ENCODE measurements at places on chromosomes 12 and 14. TPM values are rescaled to one million over a fixed set of nuclear protein-coding genes. Genes with fewer than 3 reads are reported as not detected.

DNA sequence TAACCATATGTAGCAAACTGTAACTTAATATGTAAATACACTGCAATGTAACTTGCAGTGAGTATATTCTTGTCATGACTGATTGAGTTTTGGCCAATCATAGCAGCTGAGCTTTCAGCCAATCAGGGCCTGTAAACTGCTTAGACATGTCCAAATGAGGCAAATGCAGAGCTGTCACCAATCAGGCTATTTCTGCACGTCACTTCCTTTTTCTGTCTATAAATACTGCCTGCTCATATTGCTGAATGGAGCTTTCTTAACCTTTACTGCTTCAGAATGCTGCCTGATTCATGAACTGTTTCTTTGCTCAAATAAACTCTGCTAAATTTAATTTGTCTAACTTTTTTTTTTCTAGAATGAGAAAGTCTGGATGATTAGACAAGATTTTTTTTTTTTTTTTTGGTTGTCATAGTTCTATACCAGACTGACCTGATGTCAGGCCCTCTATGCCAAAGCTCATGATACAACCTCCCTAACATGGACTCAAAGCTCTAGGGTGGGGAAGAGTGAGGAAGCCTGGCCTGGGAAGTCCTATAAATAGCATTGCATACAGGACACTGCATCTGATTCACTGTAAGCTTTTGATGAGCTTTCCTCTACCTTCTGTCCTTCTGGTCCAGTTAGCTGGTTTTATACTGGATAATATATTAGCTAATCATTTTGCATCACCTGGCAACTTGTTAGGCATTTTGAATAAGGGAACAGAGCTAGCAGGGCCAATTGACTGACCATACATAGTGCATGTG is 12.0 kb downstream of the MGP start:
- no peak for DNase-seq

DNA sequence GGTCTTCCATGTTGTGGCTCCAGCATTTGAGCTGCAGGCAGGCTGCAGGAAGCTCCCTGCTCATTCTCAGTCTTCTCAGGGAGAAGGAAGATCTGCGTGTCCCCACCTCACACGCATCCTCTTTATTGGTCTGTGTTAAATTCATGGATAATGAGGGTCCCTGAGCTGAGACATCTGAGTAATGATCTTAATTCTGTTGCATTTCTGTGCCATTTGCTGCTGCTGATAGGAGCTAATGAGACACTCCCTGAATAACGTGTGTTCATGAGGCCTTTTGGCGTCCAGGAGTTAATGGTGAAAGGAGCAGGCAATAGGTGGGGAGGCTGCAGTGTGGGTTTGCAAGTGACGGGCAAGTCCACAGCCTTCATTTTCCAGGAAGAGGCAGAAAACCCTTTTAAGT is 46.6 kb upstream of the OAS1 start:
- DNase-seq: no peak

GRCh38 chr12:103503546-103504480 is 8.0 kb upstream of the C12orf42 start:
- peak; percentile 59 for DNase-seq

DNA sequence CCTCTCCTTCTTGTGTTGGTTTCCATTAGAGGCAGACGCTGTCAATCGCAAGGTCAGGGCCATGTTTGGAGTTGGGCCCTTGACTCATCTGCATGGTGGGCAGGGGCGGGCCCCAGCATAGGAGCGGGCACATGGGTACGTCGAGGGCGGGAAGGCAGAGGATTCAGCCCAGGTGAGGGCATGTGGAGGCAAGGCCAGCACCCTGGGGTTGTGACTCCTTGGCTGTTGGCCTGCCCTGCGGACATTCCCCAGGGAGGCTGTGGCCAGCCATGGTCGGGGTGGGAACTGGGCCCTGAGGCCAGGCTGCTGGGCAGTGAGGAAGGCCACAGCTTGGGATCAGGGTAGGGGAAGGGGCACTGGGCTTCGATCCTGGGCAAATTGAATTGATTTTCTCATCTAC is 10.3 kb downstream of the RPS6KL1 start:
- DNase-seq: no peak

DNA sequence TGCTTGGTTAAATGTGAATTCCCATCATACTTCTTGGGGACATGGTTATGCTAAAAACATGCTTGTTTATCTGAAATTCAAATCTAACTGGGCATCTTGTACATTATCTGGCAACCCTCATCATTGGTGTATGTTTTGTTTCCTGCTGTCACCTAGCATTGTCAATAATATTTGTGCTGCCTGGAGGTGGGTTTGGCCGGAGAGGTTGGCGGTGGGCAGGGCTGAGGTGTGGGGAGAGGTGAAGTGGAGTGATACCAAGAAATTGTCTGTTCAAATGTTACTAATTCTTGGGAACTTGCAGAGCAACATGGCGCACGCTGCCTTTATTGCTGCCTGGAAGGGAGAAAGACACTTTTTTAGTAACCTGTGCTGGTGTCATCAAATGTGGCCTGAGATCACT is 280.5 kb downstream of the VRK1 start:
- no peak for DNase-seq

DNA sequence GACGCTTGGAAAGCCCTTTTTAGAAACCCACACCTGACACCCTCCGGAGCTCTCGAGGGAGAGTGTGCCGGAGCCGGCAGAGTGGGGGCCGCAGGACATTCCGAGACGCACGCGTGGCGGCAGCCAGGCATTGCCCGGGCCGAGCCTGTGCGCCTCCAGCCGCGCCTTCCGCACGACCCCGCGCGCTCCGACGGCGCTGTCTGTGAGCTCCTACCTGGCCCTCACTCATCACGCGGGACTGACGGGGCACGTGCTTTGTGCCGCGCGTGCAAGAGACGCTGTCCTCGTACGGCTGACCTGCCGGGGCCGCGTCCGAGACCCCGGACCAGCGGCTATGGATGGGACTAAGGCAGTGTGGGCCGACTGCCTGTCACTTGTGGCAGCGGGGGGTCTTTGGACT is 5.2 kb downstream of the GALNT9 start:
- no peak for DNase-seq

DNA sequence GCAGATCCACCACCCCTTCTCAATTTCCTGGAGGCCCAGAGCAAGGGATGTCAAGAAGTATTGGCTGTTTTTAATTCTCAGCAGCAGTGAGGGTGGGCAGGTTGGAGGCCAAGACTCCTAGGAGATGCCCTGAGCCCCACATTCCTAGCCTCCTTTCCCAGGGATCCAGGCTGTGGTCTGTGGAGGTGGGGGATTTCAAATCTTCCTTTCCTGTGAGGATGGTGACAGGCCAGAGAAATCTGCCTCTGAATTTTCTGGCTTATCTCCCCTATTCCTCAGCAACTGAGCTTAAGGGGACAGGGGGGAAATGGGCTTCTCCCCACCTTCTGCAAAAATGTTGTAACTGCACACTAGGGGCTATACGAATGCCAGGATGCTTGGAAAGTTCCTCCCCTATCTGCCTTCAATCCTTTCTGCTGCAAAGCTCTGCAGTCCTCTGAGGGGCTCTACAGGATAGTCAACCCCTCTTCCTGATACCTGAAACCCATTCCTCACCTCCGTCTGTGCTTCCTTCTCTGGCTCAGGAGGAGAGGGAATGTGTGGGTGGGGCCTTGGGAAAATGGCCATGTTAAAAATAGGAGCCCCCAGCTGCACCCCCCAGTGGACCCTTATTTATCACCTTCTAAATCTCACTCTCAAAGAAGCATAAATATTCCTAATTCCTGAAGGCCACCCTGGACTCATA is 6.6 kb downstream of the GPR84 start:
- no peak for DNase-seq

- DNase-seq: no peak
Measured at GRCh38 chr12:113875691-113876090, 90.4 kb downstream of the RBM19 start.

DNA sequence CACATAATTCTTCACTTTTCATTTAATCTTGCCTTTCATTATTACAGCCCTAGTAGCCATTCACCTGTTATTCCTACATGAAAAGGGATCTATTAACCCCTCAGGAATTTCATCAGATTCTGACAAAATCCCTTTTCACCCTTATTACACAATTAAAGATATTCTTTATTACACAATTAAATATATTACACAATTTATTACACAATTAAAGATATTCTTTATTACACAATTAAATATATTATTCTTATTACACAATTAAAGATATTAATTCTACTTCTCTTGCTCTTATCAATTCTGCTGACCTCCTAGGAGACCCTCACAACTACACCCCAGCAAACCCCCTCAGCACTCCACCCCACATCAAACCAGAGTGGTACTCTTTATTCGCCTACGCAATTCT is 77.1 kb downstream of the SINHCAF start:
- no peak for DNase-seq

GRCh38 chr12:124764451-124764850 is 99.2 kb downstream of the SCARB1 start:
- DNase-seq: no peak

DNA sequence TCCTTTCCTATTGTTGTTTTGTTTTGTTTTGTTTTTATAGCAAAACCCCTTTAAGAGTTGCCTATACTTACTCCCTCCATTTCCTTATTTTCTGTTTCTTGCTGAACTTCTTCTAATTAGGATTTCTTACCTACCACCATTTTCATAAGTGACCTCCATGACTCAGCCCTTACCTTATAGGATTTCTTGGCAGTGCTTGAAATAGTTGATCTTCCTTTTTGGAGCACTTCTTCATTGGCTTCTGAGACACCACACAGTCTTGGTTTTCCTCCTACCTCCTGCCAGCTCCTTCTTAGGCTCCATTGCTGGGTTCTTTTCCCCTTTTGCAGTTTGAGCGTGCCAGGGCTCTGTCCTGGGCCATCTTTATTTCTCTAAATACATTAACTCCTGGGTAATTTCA is 23.4 kb upstream of the EID3 start:
- no peak for DNase-seq

DNA sequence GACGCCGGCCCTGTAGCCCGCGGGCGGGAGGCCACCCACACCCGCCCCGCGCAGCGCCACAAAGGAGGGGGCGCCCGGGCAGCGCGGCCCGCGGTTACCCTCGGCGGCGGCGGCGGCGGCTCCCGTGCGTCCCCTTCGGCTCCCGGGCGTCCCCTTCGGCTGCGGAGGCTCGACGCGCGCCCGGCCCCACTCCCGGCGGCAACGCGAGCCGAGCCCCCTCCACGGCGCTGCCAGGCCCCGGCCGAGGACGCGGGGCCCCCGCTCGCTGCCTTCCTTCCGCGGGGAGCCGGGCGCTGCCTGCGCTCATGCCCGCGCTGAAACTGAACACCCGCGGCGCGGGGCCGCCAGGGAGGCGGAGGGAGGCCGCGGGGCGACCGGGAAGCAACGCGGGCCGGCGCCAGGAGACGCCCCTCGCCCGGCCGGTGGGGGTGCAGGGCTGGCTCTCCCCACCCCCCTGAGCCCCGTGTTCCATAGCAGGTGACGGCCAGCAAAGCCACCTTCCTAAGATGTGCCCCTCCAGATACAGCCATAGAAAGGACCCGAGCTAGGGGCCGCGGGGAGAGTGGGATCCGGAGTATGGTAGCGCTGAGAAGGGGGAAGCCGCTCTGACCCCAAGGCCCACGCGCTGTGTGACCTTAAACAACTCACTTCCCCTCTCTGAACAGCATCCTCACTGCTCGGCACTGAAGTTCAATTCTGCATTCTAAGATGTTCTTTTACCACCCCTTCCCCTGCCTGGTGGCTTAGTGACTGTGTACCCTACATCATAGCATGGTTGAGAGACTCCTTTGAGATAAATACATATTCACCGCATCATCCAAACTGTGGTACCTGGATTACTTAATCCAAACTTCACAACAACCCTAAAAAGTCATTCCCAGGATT is 42.8 kb downstream of the KDM2B start:
- no peak for DNase-seq

DNA sequence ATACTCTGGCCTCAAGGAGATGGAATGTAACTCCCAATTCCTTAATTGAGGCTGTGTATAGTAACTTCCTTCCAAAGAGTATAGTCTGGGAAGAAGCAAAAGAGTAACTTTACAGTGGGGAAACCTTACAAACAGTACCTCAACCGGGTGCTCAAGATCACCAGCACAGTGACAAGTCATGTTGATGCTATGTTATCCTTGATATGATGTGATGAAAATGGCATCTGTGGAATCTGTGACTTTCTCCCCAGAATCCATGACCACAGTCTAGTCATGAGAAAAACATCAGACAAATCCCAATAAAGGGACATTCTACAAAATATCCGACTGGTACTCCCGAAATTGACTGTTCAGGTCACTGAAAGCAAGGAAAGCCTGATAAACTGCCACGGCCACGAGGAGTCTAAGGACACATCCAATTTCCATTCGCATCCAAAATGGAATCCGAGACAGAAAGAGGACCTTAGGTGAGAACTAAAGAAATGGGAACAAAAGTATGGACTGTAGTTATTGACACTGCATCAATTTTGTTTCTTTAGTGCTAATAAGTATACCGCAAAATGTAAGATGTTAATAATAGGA is 97.3 kb upstream of the FRMD6 start:
- no peak for DNase-seq

GRCh38 chr14:91893007-91893406 is 25.7 kb upstream of the TC2N start:
- DNase-seq: no peak

DNA sequence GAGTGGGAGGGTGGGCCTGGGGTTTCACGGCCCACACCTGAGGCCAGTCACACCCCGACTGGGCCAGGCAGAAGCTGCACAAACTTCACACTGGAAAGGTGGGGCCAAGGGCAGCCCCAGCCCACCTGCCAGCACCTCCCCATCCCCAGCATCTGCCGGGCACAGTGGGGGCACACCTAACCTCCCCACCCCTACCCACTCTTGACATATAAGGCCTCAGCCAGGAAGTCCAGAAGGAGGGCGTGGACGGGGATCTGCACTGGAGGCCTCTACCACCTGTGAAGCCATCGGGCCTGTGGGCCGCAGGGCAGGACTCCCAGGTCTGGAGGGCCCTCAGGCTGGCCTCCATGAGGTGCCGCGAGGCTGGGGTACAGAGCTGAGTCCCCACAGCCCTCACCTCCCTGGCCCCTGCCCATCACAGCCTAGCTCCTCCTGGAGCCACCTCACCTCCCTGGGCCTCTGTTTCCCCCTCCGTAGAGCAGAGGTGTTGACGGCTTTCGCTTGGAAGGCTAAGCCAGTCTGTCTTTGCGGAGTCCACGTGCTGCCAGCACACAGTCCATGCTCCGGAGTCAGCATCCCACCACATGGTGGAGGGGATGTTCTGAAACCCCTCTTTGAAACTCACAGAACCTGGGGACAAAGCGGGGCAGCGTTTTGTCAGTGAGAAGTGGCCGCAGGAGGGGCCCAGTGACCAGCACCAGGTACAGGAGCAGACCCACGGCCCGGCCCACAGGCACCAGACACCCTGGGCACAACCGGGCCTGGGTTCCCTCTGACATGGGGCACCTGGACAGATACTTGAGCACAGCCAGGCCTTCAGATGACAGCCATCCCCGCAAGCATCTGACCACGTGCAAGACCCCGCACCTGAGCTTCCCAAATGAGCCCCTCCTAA is 38.2 kb upstream of the INF2 start:
- no peak for DNase-seq

GRCh38 chr14:74641601-74642391 is 29.8 kb upstream of the LTBP2 start:
- DNase-seq: no peak

- DNase-seq: peak; percentile 48
Measured at GRCh38 chr12:131827961-131828534, at the start of gene MMP17. Gene MMP17, plus strand, starts transcription at chr12:131828393. Its CDS starts 102 bp downstream, at chr12:131828495.

Gene FOXG1
- total RNA-seq: not detected

Gene TIMELESS
- 9.8 TPM for total RNA-seq
